ENCODE measurements at places on chromosomes 5 and 9.

- no peak for DNase-seq
These were observed 3.1 kb downstream of the SPACA9 start for GRCh38 chr9:132881826-132882225.

- no peak for DNase-seq
These were observed 200.9 kb upstream of the RIOK2 start for GRCh38 chr5:97383996-97384395.

- DNase-seq: no peak
These were observed 651.7 kb upstream of the WWC1 start for GRCh38 chr5:167639766-167640165.

DNA sequence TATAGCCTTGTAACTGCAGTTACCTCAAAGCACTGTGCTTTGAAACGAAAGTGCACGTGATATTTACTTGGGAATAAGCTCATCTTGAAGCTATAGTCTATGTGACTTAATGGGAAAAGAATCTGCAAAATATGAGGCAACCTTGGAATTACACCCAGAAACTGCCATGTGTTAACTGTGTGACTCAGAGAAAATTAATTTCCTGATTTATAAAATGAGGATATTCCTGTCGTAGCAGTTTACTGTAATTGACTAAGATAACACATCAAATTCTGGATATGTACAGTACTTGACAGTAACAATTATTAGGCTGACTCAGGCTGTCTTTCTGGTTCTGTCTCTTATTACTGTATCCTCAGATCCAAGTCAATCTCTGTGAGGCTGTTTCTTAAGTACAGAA lies 1079.9 kb upstream of the ACO1 start:
- DNase-seq: no peak

DNA sequence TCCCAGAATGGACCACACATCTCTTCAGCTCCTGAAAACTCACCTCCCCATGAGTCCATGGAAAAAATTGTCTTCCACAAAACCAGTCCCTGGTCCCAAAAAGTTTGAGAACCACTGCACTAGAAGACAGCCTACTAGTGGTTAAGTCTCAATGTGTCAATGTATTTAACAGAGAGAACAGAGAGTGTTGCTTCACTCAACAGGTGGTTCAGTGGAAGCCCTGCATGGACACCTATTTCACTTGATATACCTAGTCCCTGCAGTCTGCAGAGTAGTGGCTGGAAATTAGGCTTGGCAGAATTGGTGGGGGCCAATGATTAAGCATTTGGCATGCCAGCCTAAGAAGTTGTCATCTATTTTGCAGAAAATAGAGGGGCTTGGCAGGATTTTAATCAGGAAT lies 23.0 kb downstream of the IL7R start:
- no peak for DNase-seq

GRCh38 chr5:73693573-73694061 lies 67.6 kb downstream of the ARHGEF28 start:
- no peak for DNase-seq

GRCh38 chr5:93454896-93455295 lies 126.1 kb downstream of the NR2F1-AS1 start:
- DNase-seq: no peak

GRCh38 chr5:110644357-110644756 lies 82.1 kb downstream of the TMEM232 start:
- no peak for DNase-seq

GRCh38 chr5:71586052-71586940 lies 844 bp upstream of the MCCC2 start:
- no peak for DNase-seq

- no peak for DNase-seq
These were observed 89.4 kb upstream of the SH3PXD2B start for GRCh38 chr5:172543484-172544298.

- peak; percentile 31 for DNase-seq
These were observed 7.9 kb upstream of the NEUROG1 start for GRCh38 chr5:135543485-135544304.

GRCh38 chr9:109414125-109414785 lies 83.9 kb downstream of the PTPN3 start:
- DNase-seq: no peak

- no peak for DNase-seq
These were observed 56.0 kb upstream of the TPD52L3 start for GRCh38 chr9:6272229-6272598.

- DNase-seq: no peak
These were observed 54.1 kb downstream of the MRPS30 start for GRCh38 chr5:44862808-44863207.

GRCh38 chr5:179374506-179375235 lies 29.4 kb upstream of the ADAMTS2 start:
- DNase-seq: no peak

DNA sequence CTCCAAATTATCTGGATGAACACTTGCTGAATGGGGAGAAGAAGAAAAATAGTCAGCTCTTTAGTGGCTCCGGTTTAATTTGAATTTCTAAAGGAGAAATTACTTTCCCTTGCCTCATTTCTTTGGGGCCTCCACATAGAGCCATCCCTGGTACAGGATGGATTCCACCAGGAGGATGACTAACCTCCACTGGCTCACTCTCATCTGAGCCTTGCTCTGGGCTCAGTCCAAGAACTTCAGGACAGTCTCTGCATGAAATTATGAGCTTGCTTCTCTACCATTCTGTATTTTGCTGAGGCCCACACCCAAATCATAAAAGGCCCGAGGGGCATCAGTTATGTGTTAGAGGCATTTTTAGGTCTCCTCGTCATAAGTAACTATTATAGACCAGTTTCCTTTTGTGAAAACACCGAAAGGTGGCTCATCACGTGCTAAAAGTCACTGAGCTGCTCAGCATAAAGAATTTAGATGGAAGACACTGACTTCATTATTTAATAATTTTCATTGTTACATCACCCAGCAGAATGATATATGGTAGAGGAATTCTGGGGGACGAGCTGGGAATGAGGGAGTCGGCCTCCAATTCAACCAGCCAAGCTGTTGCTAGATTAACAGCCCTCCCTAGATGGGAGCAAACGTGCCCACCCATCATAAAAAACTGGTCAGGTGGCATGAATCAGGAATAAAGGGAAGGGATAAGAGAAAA lies 222.1 kb downstream of the TARS1 start:
- DNase-seq: no peak

- no peak for DNase-seq
These were observed 17.5 kb downstream of the ABO start for GRCh38 chr9:133257465-133257956.

DNA sequence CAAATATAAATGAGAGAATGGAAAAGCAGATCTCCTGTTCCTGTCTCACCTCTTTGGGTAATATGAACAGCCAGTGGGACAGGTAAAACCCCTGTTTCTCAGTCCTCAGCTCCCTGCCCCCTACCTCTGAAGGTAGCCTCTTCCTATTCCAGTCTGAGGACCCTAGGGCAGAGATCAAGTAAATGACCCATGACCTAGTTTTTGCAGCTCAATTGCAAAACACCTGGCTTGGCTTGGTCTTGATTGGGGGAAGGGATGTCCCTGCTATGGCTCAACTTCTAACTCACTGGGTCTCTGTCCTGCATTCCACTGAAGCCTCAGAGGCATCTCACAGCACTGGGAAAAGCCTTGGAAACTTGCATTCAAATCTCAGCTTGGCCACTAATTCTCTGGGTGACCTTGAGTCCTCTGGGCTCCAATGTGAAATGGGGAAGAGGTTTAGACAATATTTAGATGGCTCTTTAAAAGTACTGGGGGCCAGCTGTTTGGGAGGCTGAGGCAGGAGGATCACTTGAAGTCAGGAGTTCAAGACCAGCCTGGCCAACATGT lies 1.6 kb upstream of the GALT start:
- DNase-seq: no peak

DNA sequence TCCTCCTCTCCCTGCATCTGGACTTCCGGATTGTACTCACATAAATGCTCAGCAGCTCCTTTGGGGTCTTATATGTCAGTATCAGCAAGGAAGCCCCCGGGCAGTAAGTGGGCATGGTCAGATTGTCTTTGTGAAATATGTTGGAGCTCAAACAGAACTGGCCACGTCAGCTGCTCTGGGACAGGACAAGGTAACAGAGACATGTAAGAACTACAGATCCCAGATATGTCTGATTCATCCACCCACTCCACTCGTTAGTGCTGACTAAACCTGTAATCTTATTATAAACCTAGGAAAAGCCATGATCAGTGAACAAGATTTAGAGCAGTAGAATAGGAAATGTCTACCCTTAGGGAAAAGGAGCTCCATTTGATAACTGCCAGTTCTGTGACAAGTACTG lies 561.8 kb downstream of the CETN3 start:
- DNase-seq: no peak

DNA sequence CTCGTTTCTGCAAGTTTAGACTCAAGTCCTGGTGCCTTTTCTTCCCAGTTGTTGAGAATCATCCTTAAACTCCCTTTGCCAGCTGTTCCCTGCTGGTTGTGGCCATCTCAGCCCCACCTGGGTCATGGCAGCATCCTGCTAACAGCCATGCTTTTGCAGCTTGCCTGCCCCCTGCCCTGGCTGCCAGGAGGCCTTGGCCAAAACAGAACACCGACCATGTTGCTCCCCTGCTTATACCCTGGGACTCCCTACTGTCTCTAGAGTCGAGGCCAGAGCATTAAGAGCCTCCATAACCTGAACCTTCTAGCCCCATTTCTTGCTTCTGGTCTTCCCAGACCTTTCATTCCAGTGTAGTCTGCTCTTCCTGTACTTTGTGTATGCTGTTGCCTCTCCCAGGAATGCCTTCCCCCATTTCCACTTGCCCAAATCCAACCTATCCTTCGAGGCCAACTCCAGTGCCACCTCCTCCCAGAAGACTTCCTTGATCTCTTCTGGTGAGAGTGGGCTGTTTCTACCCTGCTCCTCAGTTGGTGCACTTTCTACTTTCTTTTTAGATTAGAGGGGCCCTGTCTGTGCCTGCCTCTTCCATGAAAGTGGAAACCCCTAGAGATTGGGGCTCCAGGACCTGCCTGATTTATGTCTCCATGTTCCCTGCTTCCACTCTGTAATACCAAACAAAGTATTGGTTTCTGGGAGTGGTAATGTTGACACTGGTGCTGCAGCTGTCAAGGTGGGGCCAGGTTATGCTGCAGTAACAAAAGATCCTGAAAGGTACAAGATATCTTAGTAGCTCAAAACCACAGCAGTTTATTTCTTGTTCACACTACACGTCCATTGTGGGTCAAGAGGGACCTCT lies 88.2 kb downstream of the AMBP start:
- no peak for DNase-seq

DNA sequence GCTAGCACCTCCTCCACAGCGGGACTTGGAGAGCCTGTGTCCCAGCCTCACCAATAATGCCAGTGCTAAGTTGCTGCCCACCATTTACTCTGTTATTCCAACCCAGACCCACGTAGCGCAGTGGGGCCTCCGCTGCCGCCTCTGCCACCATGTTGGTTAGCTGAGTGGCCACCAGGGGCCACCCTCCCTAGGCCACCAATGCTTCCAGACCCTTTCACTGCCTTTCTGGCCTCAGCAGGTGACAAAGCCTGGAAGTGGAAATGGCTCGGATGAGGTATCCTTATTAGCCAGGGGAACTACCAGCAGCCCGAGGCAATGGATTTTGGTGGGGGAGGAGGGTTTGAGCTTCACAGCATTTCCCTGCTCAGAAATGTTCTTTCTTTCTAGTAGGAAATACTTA lies 110.1 kb downstream of the OSTF1 start:
- no peak for DNase-seq

DNA sequence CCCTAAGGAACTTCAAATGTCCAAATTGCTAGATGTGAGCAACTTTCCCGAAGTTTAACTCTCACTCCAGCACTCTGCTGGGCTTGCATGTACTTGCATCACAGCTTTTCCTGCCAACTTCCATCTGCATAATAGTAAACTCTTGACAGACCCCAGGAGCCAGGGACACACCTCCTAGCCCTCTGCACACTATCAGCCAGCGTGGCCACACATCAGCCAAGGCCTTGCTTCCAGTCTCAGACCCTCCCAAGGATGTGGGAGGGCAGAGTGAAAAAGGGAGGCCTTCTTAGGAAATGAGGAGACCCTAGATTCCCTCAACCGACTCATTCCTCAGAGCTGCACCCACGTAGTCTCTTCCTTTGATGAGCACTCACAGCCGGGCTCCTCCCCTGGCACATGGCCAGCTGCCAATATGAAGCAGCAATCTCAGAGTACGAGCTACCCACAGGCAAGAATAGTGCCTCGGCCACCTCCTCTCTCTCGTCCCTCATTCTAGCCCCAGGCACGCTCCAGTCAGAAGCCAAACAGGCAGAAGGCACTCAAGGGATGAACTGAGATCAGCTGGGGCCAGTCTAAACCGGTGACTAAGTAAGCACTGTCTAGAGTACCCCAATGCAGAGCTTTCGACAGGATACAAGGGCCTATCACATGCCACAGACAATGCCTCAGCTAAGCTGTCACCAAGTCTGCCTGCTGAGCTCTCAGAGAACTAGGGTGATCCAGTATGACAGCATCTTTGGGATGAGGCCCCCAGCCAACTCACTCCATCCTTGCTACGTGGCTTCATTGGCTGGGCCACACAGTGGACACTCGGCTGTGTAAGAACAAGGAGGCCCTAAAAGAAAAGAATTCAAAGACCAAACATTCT lies 2.3 kb downstream of the P4HA2 start:
- DNase-seq: no peak

- no peak for DNase-seq
These were observed 128.3 kb downstream of the SLF1 start for GRCh38 chr5:94746731-94747124.

DNA sequence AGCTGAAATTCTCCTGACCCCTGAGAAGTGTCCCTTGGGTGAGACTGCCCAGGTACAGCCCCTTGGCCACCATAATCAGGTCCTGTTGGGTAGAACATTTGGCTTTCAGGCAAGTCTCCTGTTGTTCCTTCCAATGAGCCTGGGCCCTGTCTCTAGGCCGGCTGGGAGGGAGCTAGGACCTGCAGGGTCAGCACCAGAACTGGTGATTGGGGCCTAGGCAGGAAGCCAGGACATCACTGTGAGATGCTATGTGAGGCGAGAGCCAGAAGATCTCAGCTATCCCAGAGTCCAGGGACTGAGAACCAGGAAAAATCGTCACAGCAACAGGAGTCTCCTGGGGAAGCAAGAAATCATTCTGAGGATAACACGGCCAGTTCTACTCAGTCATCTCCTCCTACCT lies 51.5 kb downstream of the PCDH1 start:
- no peak for DNase-seq

GRCh38 chr9:97411789-97412625 lies at the start of gene TDRD7:
Gene TDRD7, plus strand, starts transcription at chr9:97412096. Its CDS starts 16,370 bp downstream, at chr9:97428466.
- DNase-seq: peak; percentile 90

DNA sequence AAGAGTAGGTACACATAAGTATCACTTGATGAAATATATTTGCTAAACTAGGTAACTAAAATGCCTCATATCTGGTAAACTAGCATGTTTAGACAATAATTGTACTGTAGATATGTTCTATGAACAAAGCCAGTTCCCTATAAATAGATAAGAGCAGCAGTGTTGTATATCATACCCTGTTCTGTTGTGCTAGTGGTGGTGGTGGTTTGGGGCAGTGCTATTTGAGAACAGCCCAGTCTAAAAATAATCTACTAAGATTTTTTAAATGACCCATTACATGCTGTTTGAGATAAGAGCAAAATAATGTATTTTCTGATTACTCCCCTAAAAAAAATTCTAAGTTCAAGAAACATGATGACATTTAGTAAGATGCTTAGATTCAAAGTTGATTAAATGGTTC lies 829.2 kb upstream of the DMAC1 start:
- DNase-seq: no peak
